ENCODE measurements at places on chromosomes 1 and 21.

DNA sequence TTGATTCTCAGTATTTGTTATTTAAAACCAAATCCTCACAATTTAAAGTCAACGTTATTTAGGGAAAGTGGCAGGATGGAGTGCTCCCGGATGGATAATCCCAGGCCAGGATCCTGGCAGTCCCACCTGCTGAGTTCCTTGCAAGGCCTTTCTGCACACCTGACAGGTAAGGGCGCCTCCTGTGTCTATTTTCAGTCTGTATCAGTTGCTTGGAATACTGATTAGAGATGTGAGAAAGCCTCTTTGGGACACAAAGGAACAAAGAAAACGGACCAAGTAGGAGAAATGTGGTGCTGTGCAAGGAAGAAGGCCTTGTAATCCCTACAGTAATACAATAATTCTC, 12.2 kb downstream of the STYXL2 start:
- DNase-seq, result no peak

GRCh38 chr1:111598544-111598943, 21.0 kb upstream of the RAP1A start:
- DNase-seq, result peak; percentile 33

- DNase-seq, result no peak
Measured at GRCh38 chr1:22447621-22448111, 4.0 kb upstream of the ZBTB40 start.

DNA sequence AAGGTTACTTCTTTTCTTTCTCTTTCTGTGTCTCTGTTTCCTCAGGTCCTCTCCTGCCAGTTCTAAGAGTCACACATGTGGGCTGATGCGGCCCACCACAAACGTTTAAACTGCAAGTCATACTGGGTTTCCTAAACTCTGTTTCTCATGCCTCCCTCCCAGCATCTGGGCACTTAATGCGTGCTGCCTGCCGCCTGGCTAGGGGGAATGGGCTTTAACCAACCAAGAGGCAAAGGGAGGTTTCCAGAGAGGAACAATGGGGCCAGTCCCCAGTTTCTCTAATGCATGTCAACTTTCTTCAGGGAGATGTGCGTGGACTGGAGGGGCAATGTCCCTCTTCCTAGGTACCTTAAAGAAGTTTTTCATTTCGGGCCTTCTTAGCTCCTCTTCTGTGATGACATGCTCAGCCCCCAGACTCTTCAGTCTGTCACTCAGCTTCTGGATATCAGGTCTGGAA, 19.9 kb upstream of the SRSF4 start:
- DNase-seq, result no peak

GRCh38 chr1:116545359-116545705, 25.5 kb downstream of the CD58 start:
- no peak for DNase-seq

- no peak for DNase-seq
Measured at GRCh38 chr1:240173836-240174235, 82.2 kb downstream of the FMN2 start.

- DNase-seq, result no peak
Measured at GRCh38 chr1:216310776-216311175, 112.5 kb downstream of the USH2A start.

DNA sequence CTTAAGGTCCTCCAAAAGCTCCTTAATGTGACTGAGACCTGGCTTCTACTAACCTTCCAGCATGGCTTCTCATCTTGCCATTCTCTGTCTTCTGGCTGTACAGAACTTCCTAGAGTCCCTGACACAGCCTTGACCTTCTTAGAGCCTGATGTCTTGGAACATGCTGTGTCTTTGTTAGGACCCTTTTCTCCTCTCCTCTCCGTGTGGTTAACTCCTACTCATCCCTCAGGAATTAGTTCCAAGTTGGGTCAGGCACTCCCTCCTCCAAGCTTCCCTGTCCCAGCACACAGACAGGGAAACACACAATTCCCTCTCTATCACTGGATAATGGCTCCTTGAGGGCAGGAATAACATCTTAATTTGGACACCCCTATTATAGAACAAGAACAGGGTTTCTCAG, 275.4 kb upstream of the USP24 start:
- no peak for DNase-seq

- DNase-seq, result peak; percentile 90
Measured at GRCh38 chr1:26317612-26318337, at the start of gene CD52. Gene CD52, plus strand, starts transcription at chr1:26317958. Its CDS starts 60 bp downstream, at chr1:26318018.

Data from CD4-positive, alpha-beta T cell treated with Interleukin-6 at 100 ng/mL for 8 hours (primary cell).